ENCODE measurements at places on chromosomes 3 and 15.

DNA sequence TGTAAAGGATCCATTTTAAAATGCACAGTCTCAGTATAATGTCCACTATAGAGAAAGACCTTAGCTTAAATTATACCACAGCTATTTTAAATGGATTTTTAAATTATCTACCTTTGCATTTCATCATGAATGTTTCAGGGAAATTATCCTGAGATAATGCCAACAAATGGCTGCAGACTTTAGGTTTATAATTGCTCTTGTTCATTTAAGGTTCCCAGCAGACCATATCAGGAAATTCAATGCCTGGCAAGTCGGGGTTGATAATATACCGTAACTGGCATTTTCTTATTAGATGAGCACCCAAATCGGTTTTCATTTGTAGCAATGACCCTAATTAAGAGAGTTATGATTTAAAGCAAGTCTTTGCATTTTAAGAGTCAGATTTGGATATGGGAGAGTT lies 227.1 kb upstream of the ARRDC4 start:
- DNase-seq, result no peak

DNA sequence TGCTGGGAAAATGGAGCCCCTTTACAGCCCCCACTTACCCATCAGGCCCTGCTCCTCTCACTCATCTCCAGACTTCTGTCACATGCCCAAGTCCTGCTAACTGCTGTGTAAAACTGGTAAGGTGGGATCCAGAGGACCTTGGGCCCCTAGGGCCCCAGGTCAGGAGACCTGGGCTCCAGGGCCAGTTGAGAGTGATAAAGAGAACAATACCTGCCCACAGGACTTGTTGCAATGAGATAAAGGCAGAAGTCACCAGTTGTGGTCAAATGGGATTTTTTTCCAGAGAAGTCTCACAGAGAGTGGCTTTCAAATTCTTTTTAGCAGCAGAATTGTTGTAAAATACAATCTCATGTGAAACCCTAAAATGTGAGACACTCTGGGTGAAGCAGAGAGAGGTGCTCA lies 753 bp downstream of the FURIN start:
- no peak for DNase-seq

DNA sequence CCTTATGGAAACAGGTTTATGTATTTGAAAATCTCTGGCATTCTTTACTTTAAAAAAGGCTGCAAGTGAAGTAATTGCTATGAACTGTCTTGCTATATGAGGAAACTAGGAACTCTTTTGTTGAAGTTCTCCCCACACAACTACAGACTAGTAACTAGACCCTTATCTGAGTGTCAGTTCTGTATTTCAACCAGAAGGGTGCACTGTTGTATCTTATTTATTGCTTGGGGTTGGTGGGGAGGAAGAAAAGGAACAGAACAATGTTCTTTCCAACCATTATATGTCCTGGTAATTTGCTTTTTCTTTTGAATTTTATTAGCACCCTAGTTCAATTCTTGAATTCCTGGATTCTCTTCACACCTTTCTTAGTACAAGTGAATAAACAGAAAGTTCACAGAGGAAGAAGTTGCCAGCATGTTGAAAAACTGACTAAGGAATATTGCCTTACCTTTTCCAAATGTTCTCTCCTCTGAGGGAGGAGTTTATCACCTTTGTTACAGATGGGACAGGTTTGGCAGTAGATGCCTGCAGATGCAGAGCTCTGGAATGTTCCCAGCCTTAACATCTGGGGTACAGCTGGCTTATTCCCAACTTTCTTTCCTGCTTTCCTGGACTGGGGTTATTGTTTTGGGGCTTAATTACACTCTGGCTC lies 162.4 kb upstream of the CFAP20DC start:
- DNase-seq, result no peak

- DNase-seq, result no peak
These were observed 16.0 kb downstream of the GOLGA8S start for GRCh38 chr15:23370578-23370977.

- DNase-seq, result no peak
These were observed 185.1 kb upstream of the TPM1 start for GRCh38 chr15:62857411-62857853.

- no peak for DNase-seq
These were observed 20.0 kb downstream of the GPD1L start for GRCh38 chr3:32126305-32127015.

All from NCI-H187 (cell line).